T-helper 9 cell (primary cell): ENCODE measurements at places on chromosomes 4 and X.

- DNase-seq: no peak
These were observed 869 bp upstream of the ADD1 start for GRCh38 chr4:2842687-2843262.

GRCh38 chr4:85968945-85969819 lies 390.7 kb downstream of the MAPK10 start:
- no peak for DNase-seq

GRCh38 chr4:26884486-26884988 lies 23.9 kb downstream of the STIM2 start:
- DNase-seq: no peak

GRCh38 chr4:139208404-139208945 lies 31.5 kb upstream of the ELF2 start:
- DNase-seq: no peak

GRCh38 chrX:13046141-13046855 lies 1.9 kb upstream of the FAM9C start:
- no peak for DNase-seq

DNA sequence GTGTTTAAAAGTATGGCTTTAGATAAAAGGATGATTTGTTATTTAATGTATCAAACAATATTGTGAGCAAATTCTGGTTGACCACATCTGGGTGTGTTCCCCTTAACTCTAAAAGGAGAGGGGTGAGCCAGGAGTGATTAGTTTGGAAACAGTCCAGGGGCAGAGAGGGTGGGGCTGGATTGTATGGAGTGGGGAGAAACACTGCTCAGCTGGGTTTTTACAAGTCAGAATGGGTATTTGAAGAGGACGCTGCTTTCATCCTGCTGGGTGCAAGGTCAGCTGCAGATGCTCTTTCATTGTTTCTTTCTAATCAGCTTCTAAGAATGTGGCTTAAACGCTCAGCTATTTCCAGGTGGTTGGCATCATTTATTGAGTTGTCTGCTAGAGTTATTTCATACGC lies 82.8 kb upstream of the LIMCH1 start:
- no peak for DNase-seq

GRCh38 chr4:68342134-68342533 lies 7.8 kb downstream of the YTHDC1 start:
- no peak for DNase-seq

- no peak for DNase-seq
These were observed 82.9 kb downstream of the LAS1L start for GRCh38 chrX:65451663-65452062.

DNA sequence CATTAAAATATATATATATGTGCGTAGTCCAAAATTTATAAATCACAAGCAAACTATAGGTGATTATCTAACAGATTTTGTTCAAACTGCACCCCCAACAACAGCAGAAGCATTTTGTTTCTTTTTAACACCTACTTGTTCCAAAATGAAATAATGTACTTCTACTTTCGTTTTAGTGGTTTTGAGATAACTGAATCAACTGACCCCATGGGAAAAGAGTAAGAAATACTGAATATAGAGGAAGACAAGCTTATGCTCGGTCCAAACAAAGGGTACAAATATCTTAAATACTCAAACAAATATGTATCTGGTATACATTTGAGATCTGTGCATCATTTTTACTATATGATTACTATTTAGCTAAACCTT lies 22.4 kb downstream of the MAP7D3 start:
- no peak for DNase-seq

GRCh38 chrX:55220119-55220794 lies at the start of gene PAGE5:
Gene PAGE5 (plus strand): TSS chrX:55220346. CDS start chrX:55221383, 1,037 bp downstream.
- DNase-seq: no peak

GRCh38 chrX:112341598-112341997 lies 259.0 kb upstream of the TRPC5 start:
- DNase-seq: no peak

- DNase-seq: no peak
These were observed 154.5 kb upstream of the GALNT7 start for GRCh38 chr4:173014113-173014558.

DNA sequence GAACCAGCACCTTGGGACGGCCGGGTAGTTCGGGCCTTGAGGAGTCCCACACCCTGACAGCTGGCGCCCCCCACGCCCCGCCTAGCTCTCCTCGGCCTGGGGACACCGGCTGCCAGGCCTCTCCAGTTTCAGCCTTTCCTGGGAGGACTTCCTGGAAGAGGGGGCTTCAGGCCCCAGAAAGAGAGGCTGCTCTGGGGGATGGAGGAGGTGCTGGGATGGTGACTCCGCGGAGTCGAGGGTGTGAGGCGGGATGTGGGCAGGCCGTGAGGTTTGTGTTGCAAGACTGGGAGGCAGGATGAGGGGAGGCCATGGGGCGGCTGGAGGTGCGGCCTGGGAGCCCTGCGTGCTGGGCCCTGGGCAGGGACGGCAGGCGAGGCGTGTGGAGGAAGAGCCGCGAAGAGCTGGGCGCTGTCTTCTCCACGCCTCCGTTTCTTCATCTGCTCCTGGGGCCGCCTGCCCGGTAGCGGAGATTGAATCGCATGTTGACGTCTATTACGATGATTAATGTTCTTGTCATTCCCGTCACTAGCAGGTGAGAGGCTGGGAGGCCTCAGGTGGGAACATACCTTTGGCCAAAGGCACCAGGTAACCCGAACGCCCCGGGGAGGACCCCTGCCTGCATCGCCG lies 918 bp upstream of the FGFRL1 start:
- peak; percentile 55 for DNase-seq

GRCh38 chr4:88897180-88897579 lies 159.8 kb downstream of the FAM13A start:
- no peak for DNase-seq

- no peak for DNase-seq
These were observed 341.2 kb upstream of the BOD1L1 start for GRCh38 chr4:13968723-13969122.

GRCh38 chr4:173448608-173449379 lies 49.9 kb upstream of the SCRG1 start:
- DNase-seq: no peak

DNA sequence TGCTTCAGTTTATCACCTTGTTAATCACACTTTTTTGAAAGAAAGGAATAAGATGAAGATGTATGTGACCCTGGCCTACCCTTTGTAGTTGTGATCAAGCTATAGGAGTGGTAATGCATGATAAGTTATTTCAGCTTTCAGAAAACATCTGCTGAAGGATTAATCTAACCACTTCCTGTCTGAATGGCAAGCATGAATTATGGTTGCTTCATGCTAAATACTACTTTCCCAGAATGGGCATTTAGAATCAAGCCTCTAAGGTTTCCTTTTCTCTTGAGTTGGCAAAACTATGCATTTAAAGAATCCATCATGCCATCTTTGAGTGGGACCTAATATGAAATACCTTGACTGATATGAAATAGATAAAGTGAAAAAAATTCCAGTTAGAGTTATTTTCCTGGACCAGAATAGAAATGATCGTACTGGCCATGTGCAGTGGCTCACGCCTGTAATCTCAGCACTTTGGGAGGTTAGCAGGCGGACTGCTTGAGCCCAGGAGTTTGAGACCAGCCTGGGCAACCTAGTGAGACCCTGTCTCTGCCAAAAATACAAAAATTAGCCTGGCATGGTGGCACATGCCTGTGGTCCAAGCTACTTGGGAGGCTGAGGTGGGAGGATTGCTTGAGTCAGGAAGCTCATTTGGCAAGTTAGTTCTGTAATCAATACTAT lies 59.1 kb downstream of the ANXA3 start:
- no peak for DNase-seq

- DNase-seq: no peak
These were observed 264.6 kb upstream of the CLNK start for GRCh38 chr4:10949039-10949733.

DNA sequence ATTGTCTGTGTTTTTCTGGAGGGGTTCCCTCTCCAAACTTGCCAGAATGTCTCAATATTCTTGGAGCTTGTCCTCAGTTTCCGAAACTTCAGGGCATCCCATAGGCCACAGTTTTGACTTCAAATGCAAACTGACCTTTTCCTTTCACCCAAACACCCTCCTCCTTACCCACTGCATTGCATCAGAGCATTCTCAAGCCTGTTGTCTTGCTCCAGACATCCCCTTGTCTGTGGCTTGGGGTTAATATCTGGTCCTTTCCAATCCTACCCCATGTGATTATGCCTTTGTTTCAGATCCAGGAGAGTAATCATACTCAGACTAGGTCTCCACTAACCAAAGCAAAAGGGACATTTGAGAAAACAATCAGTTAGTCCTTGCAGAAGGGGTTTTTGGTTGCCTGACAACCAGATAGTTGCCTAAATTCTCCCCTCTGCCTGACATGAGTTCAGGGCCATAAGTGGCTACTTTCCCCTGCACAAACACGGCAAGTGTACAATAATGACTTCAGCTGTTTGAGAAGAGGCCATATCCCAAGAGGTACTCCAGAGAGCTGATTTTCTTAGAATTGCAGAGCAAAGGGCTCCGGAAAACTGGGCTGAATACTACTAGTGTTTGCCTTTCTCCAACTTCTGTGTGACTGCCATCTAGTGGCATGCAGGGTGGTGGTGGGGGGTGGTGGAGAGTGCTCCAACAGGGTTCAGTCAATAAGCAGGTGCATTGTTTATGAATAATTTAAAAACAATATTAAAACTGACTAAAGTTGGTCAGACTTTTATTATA lies 130.2 kb downstream of the CHRDL1 start:
- no peak for DNase-seq

DNA sequence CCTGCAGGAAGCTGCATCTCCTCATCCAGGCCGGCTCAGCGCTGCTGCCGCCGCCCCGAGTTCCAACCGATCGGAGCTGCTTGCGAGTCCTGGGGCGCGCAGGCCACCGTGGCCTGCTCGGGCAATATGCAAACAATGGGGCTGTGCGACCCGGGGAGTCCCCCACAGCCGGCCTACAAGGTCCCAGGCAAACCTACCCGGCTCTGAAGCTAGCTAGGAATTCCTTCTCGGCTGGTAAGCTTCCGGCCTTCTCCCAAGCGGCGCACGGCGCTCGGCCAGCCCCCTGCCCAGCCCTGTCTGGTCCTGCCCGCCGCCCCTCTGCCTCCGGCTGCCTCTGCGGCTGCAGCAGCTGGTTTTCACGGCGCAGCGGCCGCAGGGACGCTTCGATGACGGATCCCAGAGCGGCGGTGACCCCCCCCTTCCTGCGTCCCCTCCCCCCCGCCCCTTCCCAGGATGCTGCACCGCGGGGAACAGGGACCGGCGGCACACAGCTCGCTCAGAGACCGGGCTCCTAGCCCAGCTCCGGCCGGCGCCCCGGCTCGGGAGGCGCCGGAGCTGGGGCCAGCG lies 59.4 kb downstream of the TSC22D3 start:
- DNase-seq: peak; percentile 11

- no peak for DNase-seq
These were observed 453.3 kb upstream of the HS3ST1 start for GRCh38 chr4:11881947-11882346.

GRCh38 chr4:7000421-7001176 lies 42.6 kb upstream of the TADA2B start:
- no peak for DNase-seq

DNA sequence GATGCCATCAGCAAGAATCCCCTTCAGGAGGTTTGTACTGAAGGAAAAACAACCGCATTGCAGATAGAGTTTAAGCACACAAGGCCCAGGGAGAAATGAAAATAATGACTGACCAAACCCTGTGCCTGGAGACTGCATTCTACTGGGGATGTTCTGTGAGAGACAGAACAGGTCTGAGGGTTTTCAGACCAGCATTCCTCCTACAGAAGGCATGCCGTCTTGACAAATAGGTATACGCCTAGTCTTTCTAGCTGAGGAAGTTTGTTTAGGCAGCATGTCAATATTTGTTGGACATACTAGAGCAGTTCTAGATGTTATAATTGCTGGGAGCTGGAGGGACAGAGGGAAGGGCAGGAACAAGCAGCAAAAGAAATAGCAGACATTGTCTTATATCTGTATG lies 68.4 kb upstream of the SCOC start:
- no peak for DNase-seq

DNA sequence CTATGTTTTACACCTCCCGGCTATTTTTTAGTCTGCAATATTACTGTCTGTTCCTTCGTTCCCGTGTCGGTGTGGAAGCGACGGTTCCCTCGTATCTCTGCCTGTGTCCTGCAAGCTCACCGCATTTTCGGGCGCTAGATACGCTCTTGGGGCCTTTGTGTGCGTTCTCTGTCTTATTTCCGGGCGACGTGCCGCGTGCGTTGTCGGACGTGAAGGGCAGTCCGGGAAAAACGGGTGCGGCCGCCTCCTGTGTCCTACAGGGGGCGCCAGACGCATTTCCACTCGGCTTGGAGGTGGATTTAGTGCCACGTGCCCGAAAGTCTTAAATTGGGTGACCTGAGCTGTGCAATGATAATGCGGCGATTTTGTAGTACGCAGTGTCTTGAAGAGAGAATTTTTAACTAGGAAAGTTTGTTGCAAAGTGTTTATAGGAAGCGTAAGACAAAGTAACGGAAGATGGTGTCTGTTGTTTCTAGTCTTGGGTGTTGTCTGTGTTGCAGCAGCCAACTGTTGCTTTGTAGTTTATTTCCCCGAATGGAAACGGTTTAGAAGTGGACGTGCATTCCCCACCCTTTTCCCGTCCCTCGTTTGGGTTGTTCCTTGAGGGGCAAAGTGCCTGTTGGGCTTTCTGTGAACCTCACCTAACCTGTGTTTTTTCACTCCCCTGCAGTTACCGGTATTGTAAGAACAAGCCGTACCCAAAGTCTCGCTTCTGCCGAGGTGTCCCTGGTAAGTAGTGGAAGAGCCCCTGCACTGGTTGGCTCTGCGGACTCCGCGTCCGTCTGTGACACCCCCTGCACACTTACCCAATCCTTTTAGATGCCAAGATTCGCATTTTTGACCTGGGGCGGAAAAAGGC lies 720 bp downstream of the RPL10 start:
- DNase-seq: peak; percentile 69

GRCh38 chr4:86380181-86380724 lies 20.4 kb upstream of the MAPK10 start:
- no peak for DNase-seq

- no peak for DNase-seq
These were observed 333.1 kb downstream of the IL1RAPL1 start for GRCh38 chrX:28920153-28920943.

GRCh38 chr4:88567591-88567990 lies 24.7 kb upstream of the HERC3 start:
- DNase-seq: no peak

GRCh38 chr4:57924951-57925350 lies 814.8 kb upstream of the IGFBP7 start:
- no peak for DNase-seq

- DNase-seq: no peak
These were observed 308.0 kb downstream of the DHRSX start for GRCh38 chrX:2192584-2193272.

DNA sequence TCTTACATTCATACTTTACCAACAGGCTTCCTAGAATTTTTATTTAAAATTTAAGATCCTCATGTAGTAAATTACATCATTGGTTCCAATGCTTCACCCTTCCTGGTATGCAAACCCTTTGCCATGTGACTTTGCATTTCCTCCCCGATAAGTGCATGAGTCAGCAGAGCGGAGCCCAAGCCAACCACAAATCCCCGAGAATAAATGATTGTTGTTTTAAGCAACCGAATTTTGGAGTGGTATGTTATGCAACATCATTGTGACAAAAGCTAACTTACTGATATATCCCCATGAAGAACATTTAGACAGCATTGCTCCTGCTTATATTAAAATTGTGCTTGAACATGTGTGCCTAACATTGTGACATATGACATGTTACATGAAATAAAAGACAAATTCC lies 199.4 kb upstream of the DDX53 start:
- no peak for DNase-seq
